ENCODE measurements at places on chromosomes 13 and 19.

DNA sequence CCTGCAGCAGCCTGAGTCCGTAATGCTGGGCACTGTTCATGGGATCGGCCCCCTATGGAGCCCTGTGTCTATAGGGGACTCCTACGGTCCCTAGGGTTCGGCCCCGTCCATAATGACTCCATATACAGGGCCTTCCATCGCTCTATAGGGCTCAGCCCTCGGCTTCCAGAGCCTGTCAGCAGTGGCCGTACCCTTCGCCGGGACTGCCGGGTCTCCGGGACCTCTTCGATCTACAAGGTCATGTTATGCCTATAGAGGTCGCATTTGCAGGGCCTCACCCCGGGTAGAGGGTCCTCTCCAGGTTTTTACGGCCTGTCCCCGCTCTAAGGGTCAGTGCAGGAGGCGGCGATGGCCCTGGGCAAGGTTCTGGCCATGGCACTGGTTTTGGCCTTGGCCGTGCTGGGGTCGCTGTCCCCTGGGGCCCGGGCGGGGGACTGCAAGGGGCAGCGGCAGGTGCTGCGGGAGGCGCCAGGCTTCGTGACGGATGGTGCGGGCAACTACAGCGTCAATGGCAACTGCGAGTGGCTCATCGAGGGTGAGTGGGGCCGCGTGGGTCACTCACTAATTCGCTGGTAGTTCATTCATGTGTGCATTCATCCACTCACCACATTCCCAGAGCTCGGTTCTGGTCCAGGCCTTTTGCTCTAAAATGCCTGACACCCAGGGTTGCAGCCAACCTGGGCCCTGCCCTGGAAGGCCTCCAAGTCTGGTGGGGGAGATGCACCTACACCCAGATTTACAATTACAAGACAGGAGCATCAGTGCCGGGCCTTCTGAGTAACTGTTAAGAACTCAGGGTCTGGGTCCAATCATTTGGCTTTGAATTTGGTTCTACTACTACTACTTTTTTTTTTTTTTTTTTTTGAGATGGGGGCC, 699 bp downstream of the MEGF8 start:
- peak; percentile 38 for DNase-seq

DNA sequence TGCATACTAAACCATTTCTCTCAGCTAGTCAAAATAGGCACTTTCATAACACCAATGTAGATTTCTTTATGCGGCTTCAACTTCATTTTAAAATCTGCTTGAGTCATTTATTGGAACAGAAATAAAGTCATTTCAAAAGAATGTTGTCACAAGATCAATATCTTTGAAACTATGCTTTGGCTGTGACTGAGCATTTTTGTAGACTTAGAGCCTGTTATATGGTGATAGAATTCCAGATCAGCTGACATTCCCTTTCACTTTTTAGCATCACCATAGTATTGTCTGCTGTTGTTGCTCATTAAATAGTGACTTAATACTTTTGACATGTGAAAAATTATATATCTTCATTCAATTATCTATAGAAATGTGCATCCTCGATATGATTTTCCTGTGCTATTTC, 279.2 kb upstream of the PRR20A start:
- no peak for DNase-seq

- no peak for DNase-seq
Observed at GRCh38 chr13:87820241-87820640, 149.1 kb downstream of the SLITRK5 start.

GRCh38 chr19:371501-372168, 27.0 kb upstream of the MIER2 start:
- DNase-seq, result no peak

GRCh38 chr13:31094331-31095015, 67.2 kb downstream of the HSPH1 start:
- DNase-seq, result no peak

GRCh38 chr13:99655351-99656091, 154.2 kb downstream of the TM9SF2 start:
- no peak for DNase-seq
